ENCODE measurements at places on chromosomes 13 and 19.
A peak's percentile ranks its signal among the peaks of the same experiment; 100 is the strongest.

GRCh38 chr19:46714444-46715106 lies 2.3 kb downstream of the PRKD2 start:
- no peak for DNase-seq

- peak; percentile 70 for DNase-seq
Measured at GRCh38 chr13:97076898-97077297, 82.6 kb upstream of the OXGR1 start.

DNA sequence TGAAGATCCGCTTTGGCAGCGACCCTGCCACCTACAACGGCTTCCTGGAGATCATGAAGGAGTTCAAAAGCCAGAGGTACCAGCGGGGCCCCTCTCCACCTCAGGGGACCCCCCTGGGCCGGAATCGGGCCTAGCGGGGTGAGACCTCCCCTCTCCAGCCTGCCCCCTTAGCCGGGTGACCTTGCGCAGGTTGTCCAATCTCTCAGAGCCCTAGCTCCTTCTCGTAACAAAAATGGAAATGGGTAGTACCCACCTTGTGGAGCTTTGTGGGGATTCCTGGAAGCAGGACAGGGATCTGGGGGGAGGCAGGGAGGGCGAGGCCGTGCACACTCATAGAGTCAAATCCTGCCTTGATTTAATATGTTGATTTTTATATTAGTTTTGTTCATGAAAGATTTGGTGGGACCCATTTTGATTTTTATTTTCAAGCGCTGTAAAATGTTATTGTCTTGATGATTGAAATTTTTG lies 658 bp downstream of the SIN3B start:
- DNase-seq: no peak

- no peak for DNase-seq
Measured at GRCh38 chr13:61144834-61145593, 270.6 kb downstream of the PCDH20 start.

DNA sequence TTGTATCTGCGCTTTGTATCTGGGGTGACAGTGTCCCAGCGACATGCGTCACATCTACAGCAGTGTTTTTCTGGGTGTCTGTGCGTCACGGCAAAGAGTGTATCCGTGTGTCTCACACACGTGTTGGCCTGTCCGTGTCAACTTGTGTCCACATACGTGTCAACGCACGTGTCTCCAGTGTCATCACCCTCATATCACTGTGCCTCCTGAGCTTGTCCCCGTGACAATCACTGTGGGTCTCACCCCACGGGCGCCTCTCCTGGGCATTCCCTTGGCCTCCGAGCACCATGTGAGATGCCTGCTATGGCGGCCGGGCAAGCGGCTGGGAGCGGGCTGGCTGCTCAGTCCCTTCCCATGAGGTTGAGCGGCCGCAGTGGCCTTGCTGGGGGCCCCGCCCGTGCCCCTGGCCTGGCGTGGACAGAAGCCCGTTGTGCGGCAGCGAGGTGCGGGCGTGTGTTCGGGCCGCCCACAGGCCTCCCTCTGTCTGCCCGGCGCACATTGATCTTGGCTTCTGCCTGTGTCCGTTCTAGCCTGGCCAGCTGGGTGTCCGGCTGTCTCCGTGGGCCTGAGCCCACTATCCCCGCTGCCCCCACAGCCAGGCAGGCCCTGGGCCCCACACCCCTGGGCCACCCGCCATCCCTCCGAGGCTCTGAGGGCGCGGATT lies 6.4 kb downstream of the NFIX start:
- DNase-seq: no peak

GRCh38 chr19:47755762-47756626 lies 10.6 kb downstream of the NOP53 start:
- no peak for DNase-seq

DNA sequence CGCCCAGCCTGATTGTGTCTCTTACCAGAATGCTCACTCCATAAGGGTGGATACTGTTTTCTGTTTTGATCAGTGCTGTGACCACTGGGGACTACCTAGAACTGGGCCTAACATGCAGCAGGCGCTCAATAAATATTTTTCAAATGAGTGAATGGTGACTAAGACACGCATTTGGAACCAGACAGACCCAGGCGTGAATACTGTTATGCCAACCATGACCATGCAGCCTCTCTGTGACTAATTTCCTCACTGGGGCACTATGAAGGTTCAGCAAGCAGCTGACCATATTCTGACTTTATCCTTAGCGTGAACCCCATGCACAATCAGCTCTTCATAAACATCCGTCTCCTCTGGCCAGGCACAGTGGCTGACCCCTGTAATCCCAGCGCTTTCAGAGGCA lies 13.0 kb upstream of the SPC24 start:
- DNase-seq: peak; percentile 86
